Stimulated activated CD4-positive, alpha-beta T cell treated with anti-CD3 and anti-CD28 coated beads, Interleukin-4, amount 100 ng/mL, for 48 hours (primary cell): ENCODE measurements at places on chromosomes 1 and 21.

GRCh38 chr1:182671750-182672486, 12.5 kb downstream of the RGS8 start:
- DNase-seq = no peak

DNA sequence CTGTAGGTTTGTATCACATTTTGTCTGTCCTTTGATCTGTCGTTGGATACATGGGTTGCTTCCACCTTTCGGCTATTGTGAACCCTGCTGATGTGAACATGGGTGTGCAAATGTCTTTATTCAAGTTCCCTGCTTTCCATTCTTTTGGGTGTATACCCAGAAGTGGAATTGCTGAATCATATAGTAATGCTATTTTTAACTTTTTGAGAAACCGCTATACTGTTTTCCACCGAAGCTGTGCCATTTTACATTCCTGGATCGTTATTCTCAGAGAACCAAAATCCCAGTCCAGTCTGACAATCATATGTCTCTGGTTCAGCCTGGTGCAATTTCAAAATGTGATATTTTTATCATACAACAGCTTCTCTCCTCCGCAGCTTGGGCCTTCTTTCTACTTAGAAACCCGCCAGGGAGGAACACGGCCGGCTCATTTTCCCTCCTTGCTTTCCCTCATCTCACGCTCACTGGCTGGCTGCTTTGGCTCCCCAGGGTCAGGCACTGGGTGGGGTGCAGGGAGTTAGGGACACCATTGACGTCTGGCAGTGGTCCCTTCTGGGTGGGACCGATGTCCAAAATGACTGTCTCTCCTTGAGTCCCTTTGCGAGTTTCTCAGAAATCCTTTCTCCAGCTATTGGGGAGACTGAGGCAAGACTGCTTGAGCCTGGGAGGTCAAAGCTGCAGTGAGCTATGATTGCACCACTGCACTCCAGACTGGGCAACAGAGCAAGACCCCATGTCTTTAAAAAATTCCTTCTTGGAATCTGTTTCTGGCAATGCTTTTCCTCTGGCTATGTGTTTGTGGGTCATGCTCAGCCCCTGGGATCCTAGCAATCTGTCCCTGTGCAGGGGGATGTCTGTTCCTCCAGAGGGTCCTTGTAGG, 73.5 kb upstream of the AKT3 start:
- no peak for DNase-seq

GRCh38 chr1:43660355-43660754, 10.4 kb downstream of the KDM4A start:
- no peak for DNase-seq

GRCh38 chr1:18012686-18013085, 94.9 kb upstream of the IGSF21 start:
- no peak for DNase-seq

- DNase-seq = no peak
Measured at GRCh38 chr1:80779275-80779674, 1021.5 kb upstream of the ADGRL2 start.

GRCh38 chr1:43368646-43369020, 822 bp upstream of the ELOVL1 start:
- no peak for DNase-seq

DNA sequence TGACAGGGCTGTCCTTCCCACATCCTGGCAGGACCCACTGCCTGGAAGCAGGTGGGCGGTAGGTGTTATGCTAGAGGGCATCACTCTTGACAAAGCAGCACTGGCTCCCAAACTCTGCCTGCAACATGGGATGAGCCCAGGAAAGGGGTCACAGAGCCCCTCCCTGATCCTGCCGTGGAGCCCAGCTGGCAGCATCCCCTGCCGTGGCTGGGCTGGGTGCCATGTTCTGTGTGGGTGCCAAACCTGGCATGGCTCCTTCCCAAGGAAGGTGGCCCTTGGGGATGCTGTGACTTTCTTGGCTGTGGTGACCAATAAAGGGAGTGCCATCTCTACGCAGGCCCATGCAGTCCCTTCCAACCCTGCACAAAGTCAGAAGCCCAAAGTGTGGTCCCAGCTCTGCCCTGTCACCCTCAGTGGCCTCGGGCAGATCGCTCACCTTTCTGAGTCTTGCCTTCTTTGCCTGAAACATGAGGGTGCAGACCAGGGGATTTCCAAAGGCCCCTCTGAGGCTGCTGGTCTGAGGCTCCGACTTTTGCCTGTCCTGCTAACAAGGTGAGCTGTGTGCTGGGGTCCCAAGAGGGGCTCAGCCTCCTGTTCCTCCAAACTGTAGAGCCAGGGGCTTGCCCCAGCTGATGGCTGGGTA, 6.0 kb downstream of the CDK18 start:
- no peak for DNase-seq

DNA sequence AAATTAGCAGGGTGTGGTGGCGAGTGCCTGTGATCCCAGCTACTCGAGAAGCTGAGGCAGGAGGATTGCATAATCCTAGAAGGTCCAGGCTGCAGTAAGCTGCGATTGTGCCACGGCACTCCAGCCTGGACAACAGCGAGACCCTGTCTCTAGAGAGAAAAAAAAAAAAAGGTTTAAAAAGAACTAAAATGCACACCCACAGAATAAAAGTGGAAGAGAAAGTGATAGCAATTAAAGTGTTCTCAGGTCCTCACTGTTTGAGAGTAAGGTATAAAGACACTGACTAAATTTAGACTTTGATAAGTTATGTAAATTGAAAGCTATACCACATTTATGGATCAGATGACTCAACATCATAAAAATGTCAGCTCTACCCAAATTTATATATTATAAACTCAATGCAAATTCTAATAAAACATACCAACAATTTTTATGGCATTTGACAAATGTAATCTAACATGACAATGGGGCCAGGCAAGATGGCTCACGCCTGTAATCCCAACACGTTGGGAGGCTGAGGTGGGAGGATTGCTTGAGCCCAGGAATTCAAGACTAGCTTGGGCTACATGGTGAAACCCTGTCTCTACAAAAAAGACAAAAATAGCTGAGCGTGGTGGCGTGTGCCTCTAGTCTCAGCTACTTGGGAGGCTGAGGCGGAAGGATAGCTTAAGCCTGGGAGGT, 11.8 kb downstream of the ZBTB17 start:
- DNase-seq = no peak

DNA sequence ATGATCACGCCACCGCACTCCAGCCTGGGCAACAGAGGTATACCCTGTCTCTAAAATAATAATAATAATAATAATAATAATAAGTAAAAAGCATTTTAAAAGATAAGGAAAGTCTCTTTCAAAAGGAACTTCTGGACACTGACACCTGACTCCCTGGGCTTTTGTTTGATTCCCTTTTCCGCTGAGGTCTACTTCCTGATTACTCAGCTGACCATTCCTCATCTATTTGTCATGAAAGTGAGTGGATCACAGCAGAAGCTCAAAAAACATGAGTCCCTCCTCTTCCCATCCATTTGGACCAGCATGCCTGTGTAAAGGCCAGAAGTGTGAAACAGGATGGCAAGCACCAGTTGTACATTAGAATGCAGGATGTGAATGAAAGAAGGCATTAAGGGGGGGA, 61.1 kb upstream of the FBXO28 start:
- DNase-seq = no peak

- no peak for DNase-seq
Measured at GRCh38 chr1:166069390-166069789, 97.4 kb downstream of the FAM78B start.

- no peak for DNase-seq
Measured at GRCh38 chr1:226988334-226988666, 48.2 kb downstream of the COQ8A start.

DNA sequence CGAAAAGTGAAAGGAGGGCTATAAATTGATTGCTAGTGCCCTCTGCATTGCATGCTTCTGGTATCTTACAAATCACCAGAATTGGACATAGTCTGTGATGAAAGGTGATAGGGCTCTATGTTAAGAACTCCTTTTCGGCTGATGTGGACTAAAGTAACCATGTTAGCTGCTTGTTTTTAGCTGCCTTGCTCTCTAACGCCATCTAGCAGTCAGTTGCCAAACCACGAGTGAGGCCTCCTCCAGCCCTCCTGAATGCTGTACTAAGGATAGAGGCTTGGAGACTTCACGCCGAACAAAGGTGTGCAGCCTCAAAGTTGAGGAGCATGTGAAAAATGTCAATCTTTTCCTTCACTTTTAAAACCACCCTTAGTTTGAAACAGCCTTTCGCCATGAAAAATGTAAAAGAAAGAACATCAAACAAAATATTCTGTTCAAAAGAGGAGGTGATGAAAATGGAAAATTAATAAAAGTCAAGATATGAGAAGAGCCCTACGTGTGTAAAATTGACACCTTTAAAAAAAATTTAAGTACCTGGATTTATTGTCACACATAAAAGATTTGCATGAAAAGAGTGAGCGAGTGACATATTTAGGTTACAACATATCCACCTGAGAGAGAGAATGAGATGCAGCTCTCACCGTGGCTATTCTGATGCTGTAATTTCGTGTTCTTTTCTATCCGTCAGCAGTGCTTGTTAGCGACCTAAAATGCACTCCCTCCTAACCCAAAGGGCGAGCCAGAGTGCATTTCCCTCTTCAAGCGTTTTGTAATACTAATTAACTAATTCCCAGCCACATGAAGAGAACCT, 8.1 kb downstream of the LRRC53 start:
- DNase-seq = peak; percentile 19

DNA sequence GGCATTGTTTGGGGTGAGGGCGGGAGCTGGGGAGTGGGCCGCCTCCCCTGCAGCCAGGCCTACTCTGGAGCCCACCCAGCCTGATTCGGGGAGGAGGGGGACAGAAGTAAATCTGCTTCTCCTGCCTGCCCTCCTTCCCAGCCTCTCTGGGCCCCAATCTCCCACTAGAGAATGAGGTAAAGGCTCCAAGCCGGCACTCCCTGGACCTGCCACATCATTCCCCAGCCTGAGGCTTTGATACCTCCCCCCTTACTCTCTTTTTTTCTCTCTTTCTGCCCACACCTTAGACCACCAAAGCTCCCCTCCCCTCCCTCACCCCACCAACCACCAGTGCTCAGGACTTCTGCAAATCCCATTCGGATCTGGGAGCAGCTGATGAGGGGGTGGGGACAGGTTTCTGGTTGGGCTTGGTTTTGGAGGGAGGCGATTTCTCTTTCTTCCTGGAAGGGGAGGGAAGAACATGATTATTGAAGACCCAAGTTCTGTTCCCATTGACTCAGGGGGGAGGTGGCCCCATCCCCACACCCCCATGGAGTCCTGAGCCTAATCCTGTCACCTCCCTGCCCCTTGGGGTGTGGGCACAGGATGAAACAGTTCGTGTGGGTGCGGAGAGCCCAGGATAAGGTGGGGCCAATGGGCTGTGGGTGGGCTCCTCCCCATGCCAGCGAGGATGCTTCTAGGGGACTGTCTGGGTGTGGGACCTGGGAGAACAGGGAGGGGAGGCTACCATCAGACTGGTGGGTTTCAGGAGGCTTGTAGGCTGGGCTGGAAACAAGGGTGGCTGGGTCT, 1.3 kb downstream of the MAP7D1 start:
- no peak for DNase-seq

GRCh38 chr1:169604781-169605560, 18.7 kb upstream of the F5 start:
- no peak for DNase-seq

GRCh38 chr1:229381234-229381633, 38.4 kb upstream of the CCSAP start:
- no peak for DNase-seq

DNA sequence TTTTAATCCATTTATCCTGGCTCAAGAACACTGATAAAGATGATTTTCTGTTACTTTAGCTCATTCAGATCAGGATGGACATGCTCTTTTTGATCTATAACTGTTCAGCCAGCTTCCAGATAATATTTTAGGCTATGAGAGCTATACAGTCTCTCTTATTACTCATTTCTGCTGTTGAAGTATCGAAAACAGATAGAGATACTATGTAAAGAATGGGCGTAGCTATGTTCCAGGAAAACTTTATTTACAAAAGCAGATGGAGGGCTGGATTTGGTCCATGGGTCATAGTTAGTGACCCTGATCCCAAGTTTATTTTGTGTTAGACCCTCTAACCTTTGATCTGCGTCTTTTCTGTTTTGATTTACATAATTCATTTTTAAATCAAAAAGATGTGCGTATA, 78.8 kb upstream of the TENT5C start:
- DNase-seq = no peak

DNA sequence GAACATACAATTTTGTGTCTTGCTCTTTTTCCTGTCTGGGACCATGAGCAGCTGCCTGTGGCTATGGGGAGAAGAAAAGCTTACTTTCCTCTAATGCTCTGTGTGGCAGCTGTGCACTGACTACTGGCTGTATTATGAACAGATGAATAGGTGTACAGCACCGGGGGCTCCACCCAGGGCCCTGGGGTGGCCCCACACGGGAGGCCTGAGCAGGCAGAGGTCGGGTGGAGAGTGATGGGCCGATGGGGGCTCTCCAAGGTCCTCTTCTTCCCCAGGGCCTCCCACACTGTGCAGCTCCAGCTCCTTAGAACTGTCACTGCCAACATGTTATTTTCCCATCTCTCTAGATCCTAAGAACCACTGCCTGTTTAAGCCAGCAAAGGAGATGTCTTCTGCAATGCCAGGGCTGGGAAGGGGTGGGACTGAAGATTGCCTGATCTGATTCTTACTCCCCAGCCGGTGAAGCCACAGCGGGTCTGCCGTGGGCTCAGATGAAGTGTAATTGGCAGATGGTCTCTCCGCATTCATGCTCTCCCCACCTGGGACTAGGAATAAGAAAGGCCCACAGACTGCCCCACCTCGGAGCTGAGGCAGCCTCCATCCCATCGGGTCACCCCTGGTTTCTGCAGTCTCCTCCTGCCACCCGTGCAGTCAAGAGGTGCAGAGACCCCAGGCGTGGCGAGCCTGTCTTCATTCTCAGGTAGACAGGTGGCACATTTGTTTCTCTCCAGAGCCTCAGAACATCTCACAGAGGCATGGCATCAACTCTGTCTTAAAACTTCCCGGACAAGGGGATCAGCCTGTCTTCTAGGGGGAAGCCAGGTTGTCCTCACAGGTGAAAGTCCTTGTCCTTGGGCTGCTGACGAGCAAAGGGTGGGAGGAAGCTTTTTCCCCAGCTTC, 186.5 kb upstream of the GALNT2 start:
- DNase-seq = no peak

GRCh38 chr21:35475762-35476161, 426.7 kb upstream of the RUNX1 start:
- no peak for DNase-seq
